ENCODE measurements at places on chromosomes 7 and 10. TPM values are rescaled to one million over a fixed set of nuclear protein-coding genes. Genes with fewer than 3 reads are reported as not detected.

DNA sequence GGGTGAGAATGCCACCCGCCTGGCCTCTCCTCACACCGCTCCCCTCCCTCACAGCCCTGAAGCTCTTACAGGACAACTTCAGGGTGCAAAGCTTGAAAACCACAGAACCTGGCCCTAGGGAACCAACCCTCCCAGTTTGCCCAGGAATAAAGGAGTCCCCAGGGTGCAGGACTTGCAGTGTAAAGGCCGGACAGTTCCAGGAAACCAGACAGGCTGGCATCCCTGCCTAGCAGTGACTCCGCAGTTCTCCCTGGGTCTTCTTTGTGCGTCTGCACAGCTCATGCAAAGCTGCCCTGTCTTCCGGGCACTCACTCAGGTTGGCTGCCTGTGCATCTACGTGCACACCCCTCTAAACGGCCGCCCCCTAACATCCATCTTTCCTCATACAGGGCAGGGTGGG is 36.1 kb downstream of the HSPA12A start:
- H3K27me3 ChIP-seq = no peaks in the 10 kb centered on the region
- H3K4me3 ChIP-seq = no peak overlapping the region
- no peaks in the 10 kb centered on the region for H3K36me3 ChIP-seq
- DNase-seq = no peak
- H3K27ac ChIP-seq = no peak overlapping the region

DNA sequence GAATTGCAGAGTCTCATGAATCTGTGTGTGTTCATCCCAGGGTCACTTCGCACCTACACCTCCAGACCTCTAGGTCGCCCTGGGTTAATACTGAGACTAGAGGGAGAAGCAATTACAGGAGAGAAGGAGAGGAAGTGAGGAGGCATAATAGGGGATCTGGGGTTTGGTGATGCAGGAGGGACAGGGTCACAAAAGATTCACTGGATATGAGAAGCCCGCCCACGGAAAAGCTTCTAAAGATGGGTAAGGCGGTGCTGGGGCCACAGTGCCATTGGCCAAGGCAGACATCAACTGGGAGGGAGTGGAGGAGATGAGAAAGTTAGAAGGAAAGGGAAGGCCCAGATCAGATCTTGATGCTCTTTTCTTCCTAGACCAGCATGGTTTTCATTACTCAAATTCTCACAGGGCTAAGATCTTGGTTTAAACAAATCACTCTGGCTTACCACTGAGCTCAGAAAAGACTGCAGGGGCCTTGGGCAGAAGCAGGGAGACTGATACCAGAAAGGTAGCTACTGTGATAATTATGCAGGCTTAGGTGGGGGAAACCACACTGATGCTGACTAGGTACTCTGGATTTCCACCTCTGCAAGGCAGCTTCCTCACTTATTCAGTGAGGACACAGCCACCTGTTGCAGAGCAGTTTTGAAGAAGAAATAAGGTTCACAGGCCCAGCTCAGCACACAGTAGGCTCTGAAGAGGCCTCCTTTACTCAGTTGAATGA is 17.4 kb upstream of the ZNF273 start:
- no peaks in the 10 kb centered on the region for H3K36me3 ChIP-seq
- no peak overlapping the region for H3K27ac ChIP-seq
- DNase-seq = no peak
- peaks cover 51% of the 10 kb centered on the region for H3K27me3 ChIP-seq
- peak overlapping the region; percentile 17 for H3K4me3 ChIP-seq

- peak overlapping the region; percentile 24 for H3K27ac ChIP-seq
- no peak for DNase-seq
- H3K4me3 ChIP-seq = no peak overlapping the region
These were observed 281.6 kb upstream of the KLF14 start for GRCh38 chr7:131015657-131015958.

DNA sequence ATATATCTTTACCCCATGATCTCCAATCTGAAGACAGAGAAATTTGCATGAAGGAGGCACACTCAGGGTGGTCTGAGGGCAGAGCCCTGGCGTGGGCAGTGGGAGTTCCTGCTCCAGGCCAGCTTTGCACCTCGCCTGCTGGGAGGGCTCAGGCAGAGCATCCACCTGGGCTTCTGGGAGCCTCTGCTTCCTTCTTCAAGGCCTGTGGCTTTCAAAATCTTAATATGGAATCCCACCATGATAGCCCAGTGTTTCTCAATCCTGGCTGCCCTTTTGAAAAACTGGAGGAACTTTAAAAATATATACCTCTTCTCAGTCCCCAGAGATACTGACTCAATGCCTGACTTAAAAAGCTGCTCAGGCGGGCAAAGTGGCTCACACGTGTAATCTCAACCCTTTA is 36.7 kb upstream of the PSAP start:
- peaks cover 14% of the 10 kb centered on the region for H3K27me3 ChIP-seq
- DNase-seq = no peak
- peaks cover 14% of the 10 kb centered on the region for H3K4me1 ChIP-seq

- no peak overlapping the region for H3K27ac ChIP-seq
- no peaks in the 10 kb centered on the region for H3K27me3 ChIP-seq
- DNase-seq = no peak
These were observed 367.7 kb upstream of the NPVF start for GRCh38 chr7:25595996-25596395.

GRCh38 chr10:79017882-79018520 is 50.8 kb upstream of the ZMIZ1 start:
- H3K4me3 ChIP-seq = no peak overlapping the region
- no peak overlapping the region for H3K27ac ChIP-seq
- no peak for DNase-seq

GRCh38 chr7:41882256-41882655 is 179.4 kb upstream of the INHBA start:
- no peak overlapping the region for H3K4me3 ChIP-seq
- H3K27me3 ChIP-seq = peaks cover 4% of the 10 kb centered on the region
- H3K27ac ChIP-seq = no peak overlapping the region
- H3K4me1 ChIP-seq = no peaks in the 10 kb centered on the region
- DNase-seq = no peak

DNA sequence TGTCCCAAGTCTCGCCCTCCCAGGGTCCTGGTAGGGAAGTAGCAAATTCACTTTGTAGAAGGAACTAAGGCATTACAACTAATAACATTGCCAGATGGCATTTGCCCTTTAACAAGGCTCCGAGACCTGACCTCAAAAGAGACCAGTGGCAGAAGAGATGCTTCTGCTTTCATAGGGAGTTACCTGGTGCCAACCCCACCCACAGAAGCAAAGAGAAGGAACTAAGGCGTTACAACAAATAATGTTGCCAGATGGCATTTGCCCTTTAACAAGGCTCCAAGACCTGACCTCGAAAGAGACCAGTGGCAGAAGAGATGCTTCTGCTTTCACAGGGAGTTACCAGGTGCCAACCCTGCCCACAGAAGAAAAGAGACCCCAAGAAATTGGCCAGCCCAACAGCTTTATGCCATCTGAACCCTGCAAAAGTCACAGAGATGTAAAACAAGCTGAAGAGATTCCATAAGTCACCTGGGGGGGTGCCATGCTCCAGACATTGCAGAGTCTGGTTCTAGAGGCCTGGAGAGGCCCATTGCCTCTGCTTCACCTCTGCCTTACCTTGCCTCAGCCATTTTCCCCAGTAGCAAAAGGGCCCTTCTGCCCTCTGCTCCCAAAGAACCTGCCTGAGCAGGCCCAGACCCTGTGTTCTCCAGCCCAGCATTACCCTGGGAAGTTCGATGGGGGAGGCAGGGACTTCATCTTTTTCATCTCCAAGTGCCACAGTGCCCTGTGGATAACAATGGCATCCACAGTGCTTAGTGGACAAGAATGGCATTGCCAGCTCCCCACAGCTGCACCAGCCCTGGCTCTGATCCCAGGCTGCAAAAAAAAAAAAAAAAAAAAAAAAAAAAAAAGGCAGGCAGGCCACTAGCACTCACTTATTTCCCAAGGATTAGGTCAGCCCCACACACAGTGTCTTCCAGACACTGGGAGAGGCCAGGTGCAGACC is 179.5 kb upstream of the PLXNA4 start:
- H3K4me1 ChIP-seq = peaks cover 13% of the 10 kb centered on the region
- no peak overlapping the region for H3K4me3 ChIP-seq
- H3K27ac ChIP-seq = no peak overlapping the region
- no peaks in the 10 kb centered on the region for H3K36me3 ChIP-seq

The HOXA6 gene
- total RNA-seq = 1.6 TPM

The ING3 gene
- 26.9 TPM for total RNA-seq

The SAMD9L gene
- total RNA-seq = not detected
